Caco-2 (cell line): ENCODE measurements at places on chromosomes 4 and X. TPM values are rescaled to one million over a fixed set of nuclear protein-coding genes. Genes with fewer than 3 reads are reported as not detected.

Gene SEPSECS
- total RNA-seq = 5.7 and 6.0 TPM in 2 replicates

GRCh38 chr4:73948990-73949706 lies 32.7 kb downstream of the PF4 start:
- no peak overlapping the region for H3K27ac ChIP-seq
- no peaks in the 10 kb centered on the region for H3K27me3 ChIP-seq
- DNase-seq = no peak
- no peaks in the 10 kb centered on the region for H3K36me3 ChIP-seq

DNA sequence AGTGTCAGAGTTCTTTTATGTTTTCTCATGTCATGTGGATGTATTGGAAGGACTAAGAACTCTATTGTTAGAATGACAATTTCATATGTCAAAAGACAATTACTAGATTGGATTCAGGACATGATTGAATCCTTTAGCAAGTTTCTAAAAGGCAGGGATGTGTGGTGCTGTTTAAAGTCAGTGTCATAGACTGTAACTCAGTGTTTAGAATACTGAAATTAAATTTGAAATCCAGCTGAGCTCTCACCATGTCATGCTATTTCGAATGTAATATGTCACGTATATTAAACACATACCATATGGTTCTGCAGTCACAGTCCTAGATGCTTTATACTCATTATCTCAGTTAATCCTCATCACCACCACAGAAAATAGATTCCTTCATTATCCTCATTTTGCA lies 7.8 kb downstream of the GUCY1B1 start:
- H3K4me3 ChIP-seq = no peak overlapping the region
- H3K4me1 ChIP-seq = no peaks in the 10 kb centered on the region
- no peaks in the 10 kb centered on the region for H3K36me3 ChIP-seq
- no peak for DNase-seq
- H3K27ac ChIP-seq = no peak overlapping the region

DNA sequence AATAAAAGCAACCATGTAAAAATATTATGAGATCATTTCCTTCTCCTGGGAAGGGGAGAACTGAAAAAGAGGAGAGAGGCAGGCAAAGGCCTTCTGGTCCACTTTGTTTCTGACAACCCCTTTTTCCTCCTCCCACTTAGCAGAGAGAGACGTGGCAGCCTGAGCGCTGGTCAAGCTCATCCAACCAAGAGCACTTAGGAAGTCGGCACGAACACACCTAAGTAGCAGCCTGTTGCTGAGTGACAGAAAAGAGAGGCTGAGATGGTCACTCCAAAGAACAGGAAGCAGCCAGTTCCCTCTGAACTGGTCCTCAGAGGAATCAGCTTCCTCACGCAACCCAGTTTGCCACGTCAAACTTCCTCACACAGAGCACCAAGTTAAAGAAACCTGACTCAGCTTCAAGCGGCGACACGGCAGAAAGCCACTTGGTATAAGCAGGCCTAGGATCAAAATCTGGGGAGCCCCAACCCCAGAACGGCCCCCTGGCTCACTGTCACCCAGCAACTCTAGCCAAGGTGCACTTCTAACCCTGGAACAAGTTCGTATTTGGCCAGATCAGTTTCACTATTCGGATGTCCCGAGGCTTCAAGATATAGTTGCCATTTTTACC lies 861 bp downstream of the SEC24D start:
- H3K4me1 ChIP-seq = peaks cover 7% of the 10 kb centered on the region
- H3K4me3 ChIP-seq = peak overlapping the region; percentile 96
- H3K36me3 ChIP-seq = peaks cover 1% of the 10 kb centered on the region; the same call in 1 of the 2 replicates
- peak; percentile 66 for DNase-seq
- peak overlapping the region; percentile 98 for H3K27ac ChIP-seq

DNA sequence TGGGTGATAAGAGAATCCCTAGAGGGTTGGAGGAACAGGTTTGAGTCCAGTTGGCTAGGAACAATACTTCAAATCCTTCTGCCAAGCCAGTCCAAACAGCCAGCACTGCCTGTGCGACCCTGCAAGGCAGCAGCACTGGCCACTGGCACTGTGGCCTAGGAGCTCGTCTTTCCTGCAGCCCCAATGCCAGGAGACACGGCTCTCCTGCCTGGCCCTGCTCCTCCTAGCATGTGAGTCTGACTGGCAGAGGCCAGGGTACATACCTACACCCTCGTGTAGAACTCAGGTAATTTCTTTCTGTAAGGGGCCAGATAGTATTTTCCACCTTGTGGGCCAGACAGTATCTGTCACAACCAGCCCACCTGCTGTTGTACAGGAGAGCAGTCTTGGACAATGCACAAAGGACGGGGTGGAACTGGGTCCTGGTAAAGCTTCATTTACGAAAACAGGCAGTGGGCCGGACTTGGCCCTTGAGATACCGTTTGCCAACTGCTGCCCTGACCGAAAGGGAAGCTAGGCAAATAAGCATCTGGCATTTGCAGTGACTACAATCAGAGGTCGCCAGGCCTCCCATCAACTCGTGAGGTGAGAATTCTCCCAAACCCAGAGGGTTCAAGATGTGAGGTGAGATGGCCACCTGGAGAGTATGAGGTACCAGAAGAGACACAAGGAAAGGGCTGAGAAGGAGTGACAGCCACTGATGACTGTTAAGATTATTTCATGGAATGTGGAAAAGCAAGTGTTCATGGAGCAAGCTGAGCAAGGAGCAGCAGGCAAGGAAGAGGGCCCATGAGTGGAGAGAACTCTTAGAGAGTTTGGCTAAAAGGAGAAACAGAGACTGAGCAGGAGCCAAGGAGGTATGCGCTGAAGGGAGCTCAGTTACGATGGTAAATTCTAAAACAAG lies 29.8 kb upstream of the IRAK1 start:
- peak overlapping the region; percentile 11 for H3K27ac ChIP-seq
- no peaks in the 10 kb centered on the region for H3K27me3 ChIP-seq
- peaks cover 8% of the 10 kb centered on the region for H3K4me1 ChIP-seq
- no peak overlapping the region for H3K4me3 ChIP-seq

GRCh38 chr4:97994765-97995465 lies 148.4 kb downstream of the STPG2 start:
- H3K36me3 ChIP-seq = no peaks in the 10 kb centered on the region
- H3K27ac ChIP-seq = no peak overlapping the region
- no peaks in the 10 kb centered on the region for H3K4me1 ChIP-seq
- H3K27me3 ChIP-seq = no peaks in the 10 kb centered on the region
- DNase-seq = no peak

DNA sequence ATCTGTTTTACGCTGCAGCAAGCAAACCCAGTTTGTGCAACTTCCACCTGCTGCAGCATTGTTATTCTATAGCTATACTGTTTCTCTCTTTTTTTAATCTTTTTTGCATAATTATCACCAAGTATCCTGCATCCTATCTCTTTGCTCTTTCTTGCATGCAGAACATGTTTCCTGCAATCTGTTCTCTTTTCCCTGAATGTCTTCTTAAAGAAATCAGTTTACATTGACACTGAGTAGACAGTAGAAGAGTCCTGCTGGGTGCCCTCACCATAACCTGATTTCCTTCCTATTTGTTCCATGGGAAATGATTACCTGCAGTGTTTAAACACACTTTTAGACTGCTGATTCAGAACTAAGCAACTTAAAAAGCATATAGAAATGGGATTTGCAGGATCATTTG lies 964.7 kb downstream of the PCDH19 start:
- no peaks in the 10 kb centered on the region for H3K27me3 ChIP-seq
- H3K36me3 ChIP-seq = no peaks in the 10 kb centered on the region
- H3K27ac ChIP-seq = no peak overlapping the region
- H3K4me3 ChIP-seq = no peak overlapping the region
- no peaks in the 10 kb centered on the region for H3K4me1 ChIP-seq

Gene IL1RAPL1
- total RNA-seq = 0.39 TPM in 1 of 2 replicates, not detected in the other

Gene MAGEA11
- total RNA-seq = 0.14 TPM in 1 of 2 replicates, not detected in the other

DNA sequence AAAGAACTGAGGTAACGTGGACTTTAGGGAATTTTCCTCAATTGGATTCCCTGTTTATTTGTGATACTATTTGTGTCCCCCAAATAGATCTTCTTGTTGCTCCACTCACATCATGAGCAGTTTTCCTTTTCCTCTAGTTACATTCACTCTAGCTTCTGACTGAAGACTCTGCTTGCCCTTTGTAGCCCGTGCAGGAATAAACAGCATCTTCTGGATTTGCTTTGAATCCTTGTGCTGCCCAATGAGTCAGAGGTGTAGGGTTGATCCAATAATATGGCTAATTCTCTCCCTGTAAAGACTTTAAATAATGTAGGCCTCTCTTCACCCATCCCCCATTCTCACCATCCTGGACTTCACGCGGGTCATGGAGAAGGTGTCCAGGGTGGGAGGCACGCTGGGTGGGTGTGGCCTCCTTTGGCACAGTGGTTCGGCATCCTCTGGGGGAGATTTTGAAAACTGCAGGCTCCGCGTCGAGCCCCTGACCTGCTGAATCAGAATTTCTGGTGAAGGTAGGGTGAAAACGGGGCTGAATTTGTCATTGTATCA lies 9.0 kb downstream of the HAND2 start:
- H3K36me3 ChIP-seq = no peaks in the 10 kb centered on the region
- H3K27ac ChIP-seq = no peak overlapping the region
- no peak overlapping the region for H3K4me3 ChIP-seq
- no peaks in the 10 kb centered on the region for H3K4me1 ChIP-seq
- H3K27me3 ChIP-seq = no peaks in the 10 kb centered on the region

DNA sequence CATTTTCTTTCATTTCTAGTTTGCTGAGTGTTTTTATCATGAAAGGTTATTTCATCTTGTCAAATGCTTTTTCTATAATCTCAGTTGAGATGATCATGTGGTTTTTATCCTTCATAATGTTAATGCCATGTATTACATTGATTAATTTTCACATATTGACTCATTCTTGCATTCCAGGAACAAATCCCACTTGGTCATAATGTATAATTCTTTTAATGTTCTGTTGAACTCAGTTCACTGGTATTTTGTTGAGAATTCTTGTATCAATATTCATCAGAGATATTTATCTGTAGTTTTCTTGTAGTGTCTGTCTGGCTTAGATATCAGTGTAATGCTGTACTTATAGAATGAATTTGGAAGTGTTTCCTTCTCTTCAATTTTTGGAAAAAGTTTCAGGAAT lies 16.7 kb upstream of the LHFPL1 start:
- H3K4me1 ChIP-seq = no peaks in the 10 kb centered on the region
- no peak overlapping the region for H3K27ac ChIP-seq
- H3K27me3 ChIP-seq = no peaks in the 10 kb centered on the region
- DNase-seq = no peak
- H3K36me3 ChIP-seq = no peaks in the 10 kb centered on the region
- no peak overlapping the region for H3K4me3 ChIP-seq

- no peak for DNase-seq
- H3K27me3 ChIP-seq = no peaks in the 10 kb centered on the region
- H3K27ac ChIP-seq = no peak overlapping the region
- no peaks in the 10 kb centered on the region for H3K36me3 ChIP-seq
- H3K4me3 ChIP-seq = no peak overlapping the region
- H3K4me1 ChIP-seq = peaks cover 6% of the 10 kb centered on the region; the same call in 1 of the 2 replicates
These were observed 139.9 kb upstream of the USP9X start for GRCh38 chrX:40945361-40945713.

GRCh38 chrX:65331371-65331770 lies 203.2 kb downstream of the LAS1L start:
- H3K4me1 ChIP-seq = no peaks in the 10 kb centered on the region
- H3K4me3 ChIP-seq = no peak overlapping the region
- H3K36me3 ChIP-seq = no peaks in the 10 kb centered on the region
- no peak for DNase-seq
- no peak overlapping the region for H3K27ac ChIP-seq

DNA sequence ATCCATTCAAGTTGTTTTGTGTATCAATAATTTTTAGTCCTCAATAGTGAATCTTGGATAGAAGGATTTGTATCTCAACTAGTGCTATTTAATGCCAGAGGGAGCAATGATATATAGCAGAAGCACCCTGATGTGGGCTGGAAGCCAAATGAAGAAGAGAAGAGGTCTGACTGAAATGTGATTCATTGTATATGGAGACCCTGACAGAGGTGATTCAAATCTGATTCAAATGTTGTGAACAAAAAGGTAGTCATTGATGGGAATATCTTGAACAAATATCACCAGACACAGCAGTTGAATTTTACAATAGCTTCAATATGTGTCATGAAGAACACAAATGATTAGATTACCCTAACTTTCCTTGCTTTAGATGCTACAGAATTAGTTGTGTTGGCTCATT lies 27.5 kb upstream of the SULT1B1 start:
- no peaks in the 10 kb centered on the region; the same call in 1 of the 2 replicates for H3K36me3 ChIP-seq
- H3K27me3 ChIP-seq = no peaks in the 10 kb centered on the region
- H3K27ac ChIP-seq = no peak overlapping the region
- no peaks in the 10 kb centered on the region for H3K4me1 ChIP-seq
- no peak overlapping the region for H3K4me3 ChIP-seq
- DNase-seq = no peak

DNA sequence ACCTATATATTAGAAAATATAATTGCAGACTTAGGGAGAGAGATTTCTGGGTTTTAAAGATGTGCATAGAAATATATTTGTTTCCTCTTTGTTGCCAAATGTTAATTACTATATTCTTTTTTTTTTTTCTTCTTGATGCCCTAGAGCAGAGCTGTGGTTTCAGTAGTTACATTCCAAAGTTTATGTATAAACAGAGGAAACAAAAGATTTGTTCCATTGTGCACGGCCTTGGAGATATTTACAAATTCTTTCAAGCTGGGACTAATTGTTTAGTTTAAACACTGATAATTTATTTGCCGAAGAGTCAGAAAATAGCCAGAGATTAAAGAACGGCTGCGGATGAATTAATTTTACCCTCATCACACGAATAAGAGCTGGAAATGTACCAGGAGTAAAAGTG lies 85.1 kb downstream of the USP46 start:
- H3K4me1 ChIP-seq = no peaks in the 10 kb centered on the region
- H3K4me3 ChIP-seq = no peak overlapping the region
- no peaks in the 10 kb centered on the region for H3K27me3 ChIP-seq
- no peak for DNase-seq

GRCh38 chrX:53471346-53471745 lies 37.2 kb upstream of the HSD17B10 start:
- H3K27me3 ChIP-seq = no peaks in the 10 kb centered on the region
- no peak overlapping the region for H3K27ac ChIP-seq
- H3K36me3 ChIP-seq = no peaks in the 10 kb centered on the region
- DNase-seq = no peak
- no peak overlapping the region for H3K4me3 ChIP-seq

Gene CYBB
- total RNA-seq = 0.23 and 0.43 TPM in 2 replicates

DNA sequence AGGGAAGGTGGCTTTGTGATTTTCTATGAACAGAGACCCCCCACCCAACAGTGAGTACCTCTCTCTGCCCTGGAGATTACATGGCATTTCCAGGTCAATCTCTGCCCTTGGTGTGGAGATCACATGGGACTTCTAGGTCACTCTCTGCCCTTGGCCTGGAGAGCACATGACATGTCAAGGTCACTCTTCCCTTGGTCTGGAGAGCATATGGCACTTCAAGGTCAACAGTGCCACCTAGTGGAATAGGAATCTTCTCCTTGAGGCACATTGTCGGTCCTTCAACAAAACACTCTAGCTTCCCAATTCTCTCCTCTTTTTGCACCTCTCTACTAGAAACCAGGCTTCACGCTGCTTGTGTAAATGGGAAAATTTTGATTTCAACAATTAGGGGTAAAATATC lies 66.2 kb upstream of the TACR3 start:
- peak; percentile 52 for DNase-seq
- no peak overlapping the region for H3K4me3 ChIP-seq
- H3K4me1 ChIP-seq = no peaks in the 10 kb centered on the region
- no peaks in the 10 kb centered on the region for H3K36me3 ChIP-seq
- no peak overlapping the region for H3K27ac ChIP-seq
